ENCODE measurements at places on chromosomes 7 and 10.
A peak's percentile ranks its signal among the peaks of the same experiment; 100 is the strongest.

DNA sequence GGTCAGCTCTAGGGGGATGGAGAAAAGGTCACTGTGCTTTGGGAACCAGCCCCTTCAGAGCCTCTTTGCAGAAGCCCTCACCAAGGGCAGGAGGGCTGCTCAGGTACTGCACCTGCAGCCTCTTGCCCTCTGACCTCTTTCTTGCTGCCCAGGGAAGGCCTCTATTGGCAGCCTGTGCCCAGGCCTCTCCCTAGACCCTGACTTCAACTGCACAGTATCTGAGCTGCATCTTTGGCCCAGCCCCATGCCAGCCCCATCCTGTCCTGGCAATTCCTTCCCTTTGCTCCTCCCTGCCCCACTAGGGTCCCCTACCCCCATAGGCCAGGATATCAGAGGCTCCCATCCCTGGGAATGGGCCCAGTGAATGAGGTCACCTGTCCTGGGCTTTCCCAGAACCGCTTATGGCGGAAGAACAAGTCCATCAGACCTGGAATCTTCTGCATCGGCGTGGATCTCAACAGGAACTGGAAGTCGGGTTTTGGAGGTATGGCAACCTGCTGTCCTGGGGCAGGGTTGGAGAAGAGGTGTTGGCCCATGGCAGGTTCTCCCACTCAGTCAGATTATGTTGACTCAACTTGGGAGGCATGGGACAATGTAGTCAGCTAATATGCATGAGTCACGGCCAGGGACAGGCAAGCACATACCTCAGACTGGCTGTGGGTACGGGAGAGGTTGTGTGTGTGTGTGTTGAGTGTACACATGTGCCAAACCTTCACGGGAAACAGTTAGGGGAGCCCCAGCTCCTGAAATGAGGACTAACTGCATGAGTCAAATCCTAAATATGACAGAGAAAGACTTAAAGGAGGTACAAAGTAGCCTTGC lies 17.1 kb upstream of the CPA1 start:
- DNase-seq: peak; percentile 99

GRCh38 chr10:99396471-99396870 lies 34.0 kb downstream of the GOT1 start:
- DNase-seq: peak; percentile 56

DNA sequence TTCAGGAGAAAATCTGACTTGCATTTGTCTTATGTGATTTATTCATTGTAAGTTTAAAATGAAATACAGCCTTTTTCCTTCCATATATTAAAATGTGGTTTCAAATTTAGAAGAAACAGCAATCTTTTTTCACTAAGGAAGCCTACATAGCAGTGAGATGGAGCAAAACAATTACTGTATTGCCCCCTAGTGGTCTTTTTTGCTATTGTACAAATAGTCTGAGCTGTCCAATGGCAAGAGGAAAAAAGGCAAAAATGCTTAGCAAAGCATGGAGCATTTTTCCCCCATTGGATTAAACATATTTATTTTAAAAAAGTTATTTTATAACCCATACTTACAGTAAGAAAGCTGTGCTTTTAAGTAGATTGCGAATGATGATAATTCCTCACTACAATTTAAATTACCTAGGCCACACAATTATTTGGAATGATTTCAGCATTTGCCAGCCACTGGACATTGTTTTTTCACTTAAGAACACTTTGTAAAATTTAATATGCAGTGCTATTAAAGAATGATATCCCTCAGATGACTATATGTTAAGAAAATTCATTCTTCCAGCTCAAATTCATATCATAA lies 119.5 kb downstream of the CPED1 start:
- DNase-seq: peak; percentile 69

DNA sequence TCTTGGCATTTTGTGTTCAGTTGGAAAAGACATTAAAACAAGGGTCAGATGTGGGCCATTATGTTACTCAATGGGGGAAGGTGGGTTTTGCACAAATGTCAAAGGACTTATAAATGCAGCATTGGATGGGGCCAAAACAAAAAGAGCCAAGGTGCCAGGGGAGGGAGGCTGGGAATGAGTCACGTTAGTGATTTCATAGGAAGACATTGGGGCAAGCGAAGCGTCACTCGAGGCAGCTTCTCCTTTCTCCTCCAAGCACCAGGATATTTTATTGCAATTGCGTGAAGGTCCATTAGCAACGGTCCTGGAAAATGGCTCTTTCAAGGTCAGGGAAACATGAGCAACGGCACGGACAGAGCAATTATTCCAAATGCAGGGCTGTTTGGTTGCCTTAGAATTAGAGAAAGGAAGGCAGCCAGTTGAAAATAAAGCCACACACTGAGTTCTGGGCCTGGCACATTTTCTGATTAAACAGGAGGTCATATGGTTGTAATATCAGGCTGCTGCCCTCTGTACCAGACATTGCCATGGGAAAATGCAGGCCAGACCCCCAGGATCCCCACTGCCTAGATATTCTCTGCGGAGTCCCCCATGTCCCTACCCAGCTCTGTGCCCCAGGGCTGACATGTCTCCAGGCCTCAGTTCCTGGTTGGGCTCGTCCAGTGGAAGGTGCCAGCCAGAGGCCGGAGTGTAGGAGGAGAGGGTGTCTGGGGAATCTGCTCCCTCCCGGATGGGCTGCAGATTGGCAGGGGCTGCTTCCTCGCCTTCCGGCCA lies 63.3 kb upstream of the NANOS1 start:
- DNase-seq: no peak

- DNase-seq: no peak
These were observed 13.9 kb downstream of the TRIM8 start for GRCh38 chr10:102657984-102658724.

Measured in fibroblast of skin of right biceps (primary cell).